Peyer's patch (tissue), 4 donors: ENCODE measurements at places on chromosomes 12 and 14. TPM values are rescaled to one million over a fixed set of nuclear protein-coding genes. Genes with fewer than 3 reads are reported as not detected.
A peak's percentile ranks its signal among the peaks of the same experiment; 100 is the strongest.

Gene KCNH5
- total RNA-seq = not detected

Gene CCDC175
- not detected for total RNA-seq

Gene BICDL1
- total RNA-seq = 9.2 TPM

GRCh38 chr14:93784878-93785277 lies 3.4 kb downstream of the PRIMA1 start:
- H3K4me3 ChIP-seq = no peak overlapping the region
- H3K36me3 ChIP-seq = no peaks in the 10 kb centered on the region
- DNase-seq = no peak
- H3K27ac ChIP-seq = no peak overlapping the region
- no peaks in the 10 kb centered on the region for H3K4me1 ChIP-seq
- H3K27me3 ChIP-seq = no peaks in the 10 kb centered on the region

DNA sequence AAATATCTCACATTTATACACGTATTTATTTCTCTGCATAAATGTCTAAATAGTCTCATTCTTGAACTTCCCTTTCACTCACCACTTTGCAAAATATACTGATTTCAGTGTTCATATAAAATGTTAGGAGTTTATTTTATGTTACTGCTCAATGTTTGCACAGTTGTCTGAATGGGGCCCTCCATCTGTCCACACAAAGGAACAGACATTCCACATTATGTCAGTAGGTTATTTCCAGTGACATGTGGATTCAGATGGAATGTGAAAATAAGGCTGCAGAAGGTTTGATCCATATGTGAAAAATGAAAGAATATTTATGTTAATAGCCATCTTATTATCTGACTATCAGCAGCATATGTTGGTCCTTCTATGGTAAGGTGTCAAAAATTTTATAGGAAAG lies 994.4 kb upstream of the SEL1L start:
- no peaks in the 10 kb centered on the region for H3K27me3 ChIP-seq
- H3K27ac ChIP-seq = no peak overlapping the region
- H3K4me3 ChIP-seq = no peak overlapping the region
- no peaks in the 10 kb centered on the region for H3K4me1 ChIP-seq
- DNase-seq = no peak

DNA sequence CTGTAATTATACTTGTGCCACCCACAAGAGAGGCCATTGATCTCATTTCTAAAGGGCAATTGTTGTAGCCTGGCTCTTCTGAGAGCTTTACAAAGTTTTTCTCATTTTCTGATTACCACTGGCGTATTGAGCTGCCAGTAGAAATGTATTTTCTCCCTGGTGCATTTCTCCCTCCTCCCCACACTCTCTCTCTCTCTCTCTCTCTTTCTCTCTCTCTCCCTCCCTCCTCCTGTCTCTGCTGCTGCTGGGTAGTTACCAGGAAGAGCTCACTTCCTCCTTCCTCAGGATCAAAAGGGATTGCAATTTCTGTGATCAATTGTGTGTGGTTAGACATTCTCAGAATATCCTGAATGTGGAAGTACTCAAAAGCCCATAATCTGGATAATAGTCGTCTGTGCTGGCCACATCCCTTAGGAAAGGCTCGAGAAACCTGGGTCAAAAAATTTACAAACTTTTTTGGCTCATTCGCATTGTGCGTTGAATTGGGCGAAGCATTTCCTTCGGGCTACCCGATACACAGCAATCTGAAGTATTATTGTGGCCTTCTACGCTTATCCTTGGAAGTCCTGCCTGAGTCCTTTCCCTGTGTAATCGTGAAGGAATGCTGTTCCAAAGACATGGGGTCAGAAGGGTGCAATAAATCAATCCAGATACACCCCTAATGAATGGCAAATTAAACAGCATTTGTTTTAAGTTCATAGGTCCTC lies 254.8 kb downstream of the MSRB3 start:
- no peak overlapping the region for H3K4me3 ChIP-seq
- no peak overlapping the region for H3K27ac ChIP-seq
- H3K4me1 ChIP-seq = no peaks in the 10 kb centered on the region
- no peak for DNase-seq
- no peaks in the 10 kb centered on the region for H3K27me3 ChIP-seq

DNA sequence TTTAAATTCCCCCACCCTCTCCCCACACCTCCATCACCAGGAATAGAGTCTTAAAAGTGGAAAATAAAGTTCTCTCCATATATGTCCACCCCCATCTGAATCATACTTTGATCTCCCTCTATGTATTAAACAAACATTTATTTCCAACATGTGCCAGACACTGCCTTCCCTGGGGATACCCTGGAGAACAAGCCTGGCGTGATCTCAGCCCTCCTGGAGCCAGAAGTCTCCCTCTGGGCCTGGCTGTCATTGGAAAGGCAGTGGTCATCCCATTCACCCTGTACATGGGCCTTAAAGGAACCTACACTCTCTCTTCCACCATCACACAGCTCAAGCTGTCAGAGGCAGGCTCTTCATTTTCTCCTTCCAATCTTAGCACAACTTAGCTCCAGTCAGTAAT lies 143.6 kb downstream of the EMP1 start:
- H3K27ac ChIP-seq = no peak overlapping the region
- H3K4me3 ChIP-seq = no peak overlapping the region
- DNase-seq = no peak
- H3K4me1 ChIP-seq = no peaks in the 10 kb centered on the region

GRCh38 chr12:121443911-121444841 lies 44.3 kb downstream of the RNF34 start:
- no peaks in the 10 kb centered on the region for H3K27me3 ChIP-seq
- no peaks in the 10 kb centered on the region for H3K4me1 ChIP-seq
- DNase-seq = no peak
- H3K4me3 ChIP-seq = no peak overlapping the region
- H3K27ac ChIP-seq = no peak overlapping the region

- H3K27me3 ChIP-seq = no peaks in the 10 kb centered on the region
- no peaks in the 10 kb centered on the region for H3K4me1 ChIP-seq
- H3K27ac ChIP-seq = no peak overlapping the region
- no peaks in the 10 kb centered on the region for H3K36me3 ChIP-seq
Measured at GRCh38 chr12:34399631-34400410, 377.5 kb downstream of the ALG10 start.

- no peaks in the 10 kb centered on the region for H3K4me1 ChIP-seq
- no peak overlapping the region for H3K4me3 ChIP-seq
- H3K27me3 ChIP-seq = no peaks in the 10 kb centered on the region
- H3K27ac ChIP-seq = no peak overlapping the region
- no peak for DNase-seq
- H3K36me3 ChIP-seq = no peaks in the 10 kb centered on the region
Measured at GRCh38 chr12:39112064-39112463, 206.7 kb upstream of the CPNE8 start.

DNA sequence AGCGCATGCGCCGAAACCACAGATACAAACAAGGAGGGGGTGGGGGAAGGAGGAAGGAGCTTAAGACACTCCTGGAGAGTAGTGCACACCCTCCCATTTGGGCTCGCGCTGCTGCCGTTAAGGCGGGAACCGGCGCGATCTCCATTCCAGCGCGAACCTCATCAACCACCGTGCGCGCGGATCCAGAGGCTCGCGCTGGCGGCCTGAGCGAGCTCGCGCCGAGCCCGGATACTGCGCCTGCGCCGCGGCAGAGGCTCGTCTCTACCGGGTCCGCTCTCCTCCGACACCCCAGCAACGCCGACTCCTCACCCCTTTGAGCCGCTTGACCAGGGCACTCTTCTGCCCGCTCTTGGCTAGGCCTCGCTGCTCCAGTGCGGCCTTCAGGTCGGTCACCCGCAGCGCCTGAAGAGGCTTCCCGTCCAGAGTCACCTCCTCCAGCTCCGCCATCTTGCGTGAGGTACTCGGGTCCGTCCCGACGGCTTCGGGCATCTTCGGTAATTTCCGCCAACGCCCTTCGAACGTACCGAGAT lies at the start of gene ACIN1:
Gene ACIN1, minus strand, starts transcription at position 471 of the 530 bp plus-strand sequence. Its CDS starts 24 bp downstream, at position 447.
- H3K27me3 ChIP-seq = no peaks in the 10 kb centered on the region
- peaks cover 59% of the 10 kb centered on the region for H3K36me3 ChIP-seq
- peaks cover 9% of the 10 kb centered on the region for H3K4me1 ChIP-seq
- H3K27ac ChIP-seq = peak within 1 kb of the TSS; percentile 93
- peak within 1 kb of the TSS; percentile 99 for H3K4me3 ChIP-seq

DNA sequence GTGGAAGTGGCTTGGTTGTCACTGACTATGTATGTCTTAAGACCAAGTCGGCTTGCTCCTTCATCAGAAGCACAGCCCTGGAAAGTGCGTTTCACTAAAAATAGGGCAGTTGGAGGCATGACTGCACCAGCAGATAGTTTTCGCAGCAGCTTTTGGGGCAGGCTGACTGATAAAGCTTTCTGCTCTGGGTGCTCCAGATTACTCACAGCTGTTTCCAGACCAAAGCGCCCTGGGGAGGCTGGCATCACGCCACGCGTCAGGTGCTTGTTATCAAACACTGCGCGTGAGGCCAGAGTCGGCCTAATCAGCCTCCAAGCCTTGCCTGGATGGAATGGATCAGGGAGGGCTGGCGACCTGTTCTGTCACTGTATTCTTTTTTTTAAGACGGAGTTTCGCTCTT lies 13.3 kb upstream of the LRRC10 start:
- H3K4me3 ChIP-seq = no peak overlapping the region
- H3K4me1 ChIP-seq = no peaks in the 10 kb centered on the region
- H3K27ac ChIP-seq = no peak overlapping the region

GRCh38 chr12:131565267-131566015 lies 145.4 kb upstream of the SFSWAP start:
- no peaks in the 10 kb centered on the region for H3K27me3 ChIP-seq
- no peaks in the 10 kb centered on the region for H3K36me3 ChIP-seq
- no peaks in the 10 kb centered on the region for H3K4me1 ChIP-seq
- H3K4me3 ChIP-seq = no peak overlapping the region
- H3K27ac ChIP-seq = no peak overlapping the region
- no peak for DNase-seq

DNA sequence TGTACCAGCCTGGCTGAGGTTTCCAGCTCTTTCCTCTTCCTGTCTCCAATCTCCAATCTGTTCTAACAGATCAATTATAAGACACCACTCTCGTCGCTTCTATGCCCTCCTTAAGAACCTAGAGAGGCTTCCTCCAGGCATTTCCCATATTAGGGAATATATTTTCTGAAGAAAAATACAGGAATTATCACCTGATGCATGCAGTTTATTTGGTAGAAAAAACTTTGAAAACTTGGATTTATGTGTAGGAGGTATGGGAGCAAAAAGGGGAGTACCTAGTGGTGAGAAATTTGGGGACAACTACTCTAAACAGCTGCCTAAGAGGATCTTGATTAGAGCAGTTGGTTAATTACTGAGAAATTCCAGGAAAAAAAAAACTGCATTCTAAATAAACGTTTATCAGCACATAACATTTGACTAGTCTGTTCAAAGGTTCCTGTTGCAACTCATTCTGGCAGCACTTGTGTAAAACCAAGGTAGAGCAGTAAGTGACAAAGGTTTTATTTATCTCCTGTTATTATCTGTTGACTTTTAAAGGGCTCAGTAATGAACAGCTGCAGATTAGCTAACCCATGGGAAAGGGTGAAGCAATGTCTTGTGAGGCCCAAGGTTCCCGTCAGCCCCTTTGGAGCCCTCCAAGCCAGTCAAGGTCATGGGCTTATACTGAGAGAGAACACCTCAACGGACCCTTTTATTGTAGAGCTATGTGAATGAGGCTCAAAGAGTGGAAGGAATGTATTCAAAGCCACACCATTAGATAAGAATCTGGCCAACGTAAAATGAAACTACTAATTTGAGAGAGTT lies 36.4 kb upstream of the NR1H4 start:
- no peaks in the 10 kb centered on the region for H3K36me3 ChIP-seq
- no peak overlapping the region for H3K4me3 ChIP-seq
- DNase-seq = peak; percentile 59
- H3K27me3 ChIP-seq = no peaks in the 10 kb centered on the region
- no peak overlapping the region for H3K27ac ChIP-seq
- H3K4me1 ChIP-seq = no peaks in the 10 kb centered on the region
